ENCODE measurements at places on chromosomes 11 and 22. TPM values are rescaled to one million over a fixed set of nuclear protein-coding genes. Genes with fewer than 3 reads are reported as not detected.

- no peak for DNase-seq
Measured at GRCh38 chr11:116654526-116654925, 118.3 kb downstream of the BUD13 start.

DNA sequence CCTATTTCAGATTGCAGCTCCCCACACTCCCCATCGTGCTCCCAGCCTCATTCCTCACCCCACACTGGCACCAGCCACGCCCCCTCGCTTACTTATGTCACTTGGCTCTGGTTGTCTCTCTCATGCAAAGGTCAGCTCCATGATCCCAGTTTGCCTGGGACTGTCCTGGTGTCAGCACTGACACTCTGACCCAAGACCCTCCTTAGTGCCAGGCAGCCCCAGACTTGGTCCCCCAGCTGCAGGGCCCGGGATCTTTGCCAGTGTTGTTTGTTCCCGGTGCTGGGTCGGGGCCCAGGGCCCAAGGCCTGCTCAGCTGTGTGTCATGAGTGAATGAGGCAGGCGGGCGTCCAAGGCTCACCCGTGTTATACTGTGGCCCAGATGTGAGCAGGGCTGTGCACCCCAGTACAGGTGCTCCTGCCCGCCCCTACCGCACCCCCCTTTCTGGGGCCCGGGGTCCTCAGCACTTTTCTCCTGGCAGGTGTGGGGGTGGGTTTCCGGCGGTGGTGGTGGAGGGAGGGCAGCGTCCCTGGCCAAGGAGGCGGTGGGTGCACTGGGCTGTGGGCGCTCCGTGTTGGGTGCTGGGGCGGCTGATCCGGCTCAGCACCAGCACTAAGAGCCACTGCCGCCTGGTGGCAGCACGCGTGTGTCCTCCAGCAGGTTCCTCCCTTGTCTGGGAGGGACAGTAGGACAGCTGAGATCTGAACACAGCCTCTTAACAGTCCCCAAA is 19.5 kb downstream of the IL17REL start:
- peak; percentile 85 for DNase-seq

The TEX12 gene
- not detected for total RNA-seq

DNA sequence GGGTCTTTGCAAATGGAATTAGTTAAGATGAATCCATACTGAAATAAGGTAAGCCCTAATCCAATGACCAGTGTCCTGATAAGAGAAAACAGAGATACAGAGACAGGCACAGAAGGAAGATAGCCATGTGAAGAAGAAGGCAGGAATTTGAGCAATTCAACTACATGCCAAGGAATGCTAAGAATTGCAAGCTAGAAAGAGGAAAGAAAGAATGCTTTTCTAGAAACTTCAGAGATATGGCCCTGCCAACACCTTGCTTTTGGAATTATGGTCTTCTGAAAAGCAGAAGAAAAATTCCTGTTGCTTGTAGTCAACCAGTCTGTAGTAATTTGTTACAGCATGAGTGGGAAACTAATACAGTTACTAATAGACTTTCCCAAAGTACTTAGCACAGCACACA is 111.3 kb downstream of the SLC17A6 start:
- DNase-seq, result no peak

The ALG9 gene
- total RNA-seq, result 21.3 TPM

DNA sequence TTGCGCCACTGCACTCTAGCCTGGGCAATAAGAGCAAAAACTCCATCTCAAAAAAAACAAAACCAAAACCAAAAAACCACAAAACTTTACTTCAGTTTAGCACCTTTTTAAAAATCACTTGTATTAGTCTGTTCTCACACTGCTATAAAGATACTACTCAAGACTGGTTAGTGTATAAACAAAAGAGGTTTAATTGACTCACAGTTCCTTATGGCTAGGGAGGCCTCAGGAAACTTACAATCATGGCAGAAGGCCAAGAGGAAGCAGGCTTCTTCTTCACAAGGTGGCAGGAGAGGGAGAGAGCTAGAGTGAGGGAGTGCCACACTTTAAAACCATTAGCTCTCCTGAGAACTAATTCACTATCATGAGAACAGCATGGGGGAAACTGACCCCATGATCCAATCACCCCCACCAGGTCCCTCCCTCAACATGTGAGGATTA is 261.3 kb downstream of the TMEM135 start:
- DNase-seq, result no peak

DNA sequence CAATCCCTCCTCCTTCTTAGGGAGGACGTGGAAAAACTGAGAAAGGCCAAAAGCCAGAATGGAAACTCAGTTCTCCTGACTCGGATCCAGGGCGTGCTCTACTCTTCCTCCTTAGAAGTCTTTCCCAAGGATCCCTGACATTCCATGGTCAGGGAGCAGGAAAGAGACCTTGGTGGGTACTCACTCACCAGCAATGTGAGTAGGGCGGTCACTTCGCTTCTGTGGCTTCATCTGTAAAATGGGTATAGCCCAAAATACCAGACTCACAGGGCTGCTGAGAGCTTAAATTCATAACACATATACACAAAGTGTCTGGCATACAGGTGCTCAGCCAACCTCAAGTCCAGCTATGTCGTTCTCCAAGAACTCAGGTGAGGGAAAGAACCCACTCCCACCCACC is 629 bp upstream of the KCTD17 start:
- no peak for DNase-seq

DNA sequence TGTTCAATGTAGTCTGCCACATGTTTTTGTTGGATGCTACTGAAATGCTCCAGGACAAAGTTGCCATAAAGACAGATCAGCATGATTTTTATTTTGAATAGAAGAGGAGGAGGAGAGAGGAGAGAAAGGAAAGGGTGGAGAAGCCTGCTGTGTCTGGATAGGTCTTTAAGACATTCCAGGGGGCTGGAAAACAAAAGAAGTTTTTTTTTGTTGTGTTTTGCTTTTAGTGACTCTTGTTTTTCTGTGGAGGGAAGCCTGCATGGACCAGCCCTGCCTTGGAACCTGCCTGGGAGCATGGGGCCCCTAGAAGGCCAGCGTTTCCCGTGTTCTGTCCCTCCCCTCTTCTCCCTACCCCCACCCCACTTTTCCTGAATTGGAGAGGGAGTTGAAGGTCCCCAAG is 2.3 kb downstream of the TSPAN18 start:
- DNase-seq, result no peak

The OR10A2 gene
- total RNA-seq, result not detected
